Osteoblast (primary cell): ENCODE measurements at places on chromosomes 1 and 21.

DNA sequence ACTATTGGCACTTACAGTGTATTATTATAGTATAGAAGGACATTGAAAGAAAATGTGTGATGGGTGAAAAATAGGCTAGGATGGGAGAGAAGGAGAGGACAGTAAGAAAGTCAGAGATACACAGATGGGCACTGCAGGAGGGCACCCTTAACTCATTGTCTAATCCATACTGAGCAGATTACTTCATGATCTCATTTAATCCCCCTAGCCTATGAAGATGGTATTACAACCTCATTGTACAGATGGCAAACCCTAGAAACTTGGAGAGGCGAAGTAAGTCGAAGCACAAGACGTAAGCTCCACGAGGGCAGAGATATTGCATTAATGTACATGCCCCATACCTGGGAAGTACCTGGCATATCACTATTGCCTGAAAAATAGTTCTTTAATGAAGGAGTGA, 346.9 kb upstream of the DAB1 start:
- DNase-seq = no peak

GRCh38 chr1:206978259-206978658, 8.0 kb upstream of the FCAMR start:
- DNase-seq = no peak

DNA sequence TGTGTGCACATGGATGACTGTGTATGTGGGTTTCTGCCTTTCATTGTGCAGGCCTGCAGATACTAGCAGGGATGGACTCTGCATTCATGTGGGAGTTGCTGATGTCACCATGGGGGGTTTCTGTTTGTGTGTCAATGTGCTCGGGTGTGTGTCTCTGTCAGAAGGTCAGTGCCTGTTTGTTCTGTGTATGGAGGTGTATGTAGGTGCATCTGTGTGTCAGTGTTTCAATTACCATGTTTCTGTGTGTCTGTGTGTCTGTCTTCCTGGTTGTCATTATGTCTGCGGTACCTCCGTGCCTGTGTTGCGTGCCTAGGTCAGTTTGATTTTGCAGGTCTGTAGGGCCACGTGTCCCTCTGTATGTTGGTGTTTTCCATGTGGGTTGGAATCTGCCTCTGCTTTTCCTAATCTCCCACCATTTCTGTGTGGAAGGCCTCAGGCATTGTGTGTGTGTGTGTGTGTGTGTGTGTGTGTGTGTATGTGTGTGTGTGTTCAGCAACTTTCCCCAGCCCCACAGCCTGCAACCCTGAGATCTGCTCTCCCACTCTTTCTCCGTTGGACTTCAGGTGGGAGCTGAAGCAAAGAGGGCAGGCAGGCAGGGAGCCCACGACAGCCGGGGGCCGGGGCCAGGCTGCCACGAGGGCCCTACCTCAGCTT, 36.7 kb upstream of the WASF2 start:
- peak; percentile 80 for DNase-seq

- DNase-seq = peak; percentile 41
Observed at GRCh38 chr1:223678841-223679240, 13.3 kb upstream of the CAPN8 start.

GRCh38 chr1:37043101-37043500, 8.8 kb upstream of the GRIK3 start:
- DNase-seq = no peak

DNA sequence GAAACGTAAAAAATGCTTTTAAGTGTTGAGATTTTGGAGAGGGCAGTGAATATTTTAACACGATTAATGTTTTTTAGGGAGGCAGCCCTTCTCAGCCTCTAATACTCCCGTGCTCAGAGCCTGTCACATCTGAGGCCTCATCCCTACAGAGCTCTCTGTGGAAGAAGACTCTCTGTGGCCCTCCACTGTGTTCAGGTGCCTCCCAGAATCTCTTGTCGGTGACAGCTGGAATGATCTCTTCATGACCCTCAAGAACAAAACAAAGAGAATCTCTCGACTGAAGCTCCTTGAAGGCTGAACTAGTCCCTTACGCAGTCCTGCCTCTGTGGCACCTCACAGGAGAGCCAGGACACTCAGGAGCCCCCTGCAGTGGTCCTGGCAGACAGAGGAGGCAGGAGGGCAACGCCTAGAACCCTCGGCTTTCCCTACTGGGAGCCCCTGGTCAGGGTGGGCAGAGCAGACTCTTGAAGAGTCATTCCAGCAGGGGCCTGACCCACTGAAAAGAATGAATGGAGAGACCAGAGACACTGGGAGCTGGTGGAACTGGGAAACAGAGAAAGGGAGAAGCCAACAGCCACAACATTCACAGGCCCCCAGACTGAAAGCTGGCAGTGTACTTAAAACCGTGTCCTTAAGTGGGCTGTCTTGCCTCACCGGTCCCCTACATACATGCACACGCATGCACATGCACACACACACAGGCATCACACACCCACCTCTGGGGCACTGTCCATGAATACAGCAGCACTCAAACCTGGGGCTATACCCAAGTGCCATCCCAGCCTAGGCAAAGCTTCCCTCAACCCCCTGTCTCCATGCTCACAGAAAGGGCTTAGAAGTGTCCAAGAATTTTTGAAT, 67.5 kb upstream of the ANGPTL1 start:
- no peak for DNase-seq

GRCh38 chr1:11531314-11531870, 52.4 kb downstream of the DISP3 start:
- peak; percentile 78 for DNase-seq

GRCh38 chr1:212488436-212489283, 55.9 kb downstream of the NENF start:
- no peak for DNase-seq

DNA sequence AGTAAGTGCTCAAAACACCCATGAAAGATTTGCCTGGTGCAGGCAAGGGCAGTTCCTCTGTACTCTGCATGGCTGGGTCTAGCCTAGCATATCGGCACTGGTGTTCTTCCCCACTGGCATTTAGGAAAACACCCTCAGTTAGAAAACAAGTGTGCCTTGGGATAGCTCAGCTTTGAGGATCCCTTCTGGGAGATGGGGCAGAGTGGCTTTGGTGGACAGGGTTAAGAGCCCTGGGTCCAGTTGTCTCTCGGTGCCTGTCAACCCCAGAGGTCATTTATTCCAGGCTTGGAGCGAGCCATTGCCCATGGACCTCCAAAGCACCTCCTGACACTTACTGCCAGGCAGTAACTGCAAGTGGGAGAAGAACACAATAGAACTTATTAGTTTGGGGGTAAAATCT, 80.8 kb upstream of the DIRAS3 start:
- DNase-seq = no peak

DNA sequence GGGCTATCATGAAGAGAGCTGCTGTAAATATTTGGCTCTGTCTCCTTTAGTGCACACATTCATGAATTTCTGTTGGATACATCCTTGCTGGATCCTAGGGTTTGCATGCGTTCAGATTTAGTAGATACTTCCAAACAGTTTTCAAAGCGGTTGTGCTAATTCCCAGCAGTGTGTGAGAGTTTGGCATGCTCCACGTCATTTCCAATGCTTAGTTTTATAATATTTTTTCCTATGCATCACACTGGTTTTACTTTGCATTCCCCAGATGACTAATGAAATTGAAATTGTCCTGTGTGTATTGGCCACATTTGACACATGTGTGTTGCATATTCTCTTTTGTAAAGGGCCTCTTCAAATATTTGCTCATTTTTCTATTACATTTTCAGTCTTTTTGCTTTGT, 18.5 kb upstream of the AADACL3 start:
- DNase-seq = no peak

DNA sequence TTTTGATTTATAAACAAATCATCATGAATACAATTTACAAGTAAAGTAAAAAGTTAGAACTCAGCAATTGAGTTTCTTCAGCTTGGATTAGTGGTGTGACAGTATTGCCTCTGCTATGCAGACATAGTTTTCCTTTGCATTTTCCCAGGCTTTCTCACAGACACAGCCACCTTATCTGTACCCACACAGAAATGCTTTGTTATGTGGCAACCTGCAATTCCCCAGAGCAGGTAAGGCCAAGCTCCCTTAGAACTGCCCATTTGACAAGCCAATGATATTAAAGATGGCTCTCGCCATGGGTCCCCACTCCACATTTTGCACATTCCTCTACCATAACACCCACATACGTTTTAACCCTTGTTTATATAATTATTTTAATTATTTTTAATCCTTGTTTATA, 14.2 kb downstream of the FMO5 start:
- DNase-seq = no peak

- DNase-seq = no peak
Observed at GRCh38 chr1:11101347-11101746, 1.7 kb upstream of the EXOSC10 start.

- DNase-seq = no peak
Observed at GRCh38 chr1:244657421-244657820, 4.5 kb downstream of the DESI2 start.

DNA sequence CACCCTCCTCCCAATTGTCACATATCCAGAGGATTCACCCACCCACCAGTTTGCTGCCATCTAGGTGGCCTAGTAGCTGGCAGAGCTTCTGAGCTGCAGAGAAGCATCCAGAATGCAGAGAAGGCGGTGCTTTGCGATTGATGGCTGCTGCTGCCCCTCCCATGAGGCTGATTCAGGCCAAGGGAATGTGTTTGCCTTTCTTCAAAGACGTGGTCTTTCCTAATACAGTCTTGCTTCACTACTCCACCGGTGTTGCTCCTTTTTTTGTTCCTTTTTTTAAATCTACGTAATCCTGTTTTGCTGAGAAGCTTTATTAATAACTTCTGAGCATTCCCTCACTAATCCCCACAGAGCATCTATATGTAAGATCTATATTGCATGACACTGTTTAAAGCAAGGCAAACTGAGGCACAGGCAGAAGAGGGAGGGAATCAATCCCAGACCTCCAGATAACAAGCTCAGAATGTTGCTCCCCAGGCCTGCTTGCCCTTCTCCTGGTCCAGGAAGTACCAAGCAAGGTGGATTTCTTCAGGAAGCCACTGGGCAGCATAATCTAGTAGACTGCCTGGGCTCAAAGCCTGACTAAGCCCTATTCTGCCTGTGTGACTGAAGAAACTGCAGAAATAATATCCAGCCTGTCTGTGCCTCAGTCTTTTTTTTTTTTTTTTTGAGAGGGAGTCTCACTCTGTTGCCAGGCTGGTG, 275.5 kb upstream of the FMN2 start:
- peak; percentile 58 for DNase-seq

DNA sequence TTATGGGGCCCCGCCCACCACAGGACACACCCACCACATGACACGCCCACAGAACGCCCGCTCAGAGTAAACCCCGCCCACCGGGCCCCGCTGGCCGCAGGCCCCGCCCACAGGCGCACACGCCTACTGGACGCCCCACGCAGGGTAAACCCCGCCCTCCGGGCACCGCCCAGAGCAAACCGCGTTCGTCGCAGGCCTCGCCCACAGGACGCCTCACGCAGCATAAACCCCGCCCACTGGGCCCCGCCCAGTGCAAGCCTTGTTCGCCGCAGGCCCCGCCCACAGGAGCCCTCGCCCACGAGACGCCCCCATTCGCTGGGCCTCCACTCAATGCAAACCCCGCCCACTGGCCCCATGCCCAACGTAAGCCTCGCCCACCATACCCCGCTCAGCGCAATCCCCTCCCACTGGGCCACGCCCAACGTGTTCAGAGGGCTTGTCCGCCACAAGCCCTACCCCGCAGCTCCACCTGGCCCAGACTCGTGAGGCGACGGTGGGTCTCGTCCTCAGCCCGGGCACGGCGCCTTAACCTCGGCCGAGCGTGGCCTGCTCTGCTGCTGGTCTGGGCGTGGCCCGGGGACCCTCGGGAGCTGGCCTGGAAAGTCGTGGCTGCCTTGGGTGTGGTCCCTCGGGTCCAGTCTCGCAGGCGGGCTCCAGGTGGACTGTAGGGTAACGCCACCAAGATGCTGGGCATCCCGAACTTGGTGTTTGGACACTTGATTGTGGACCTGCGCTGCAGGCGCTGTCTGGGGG, 401 bp upstream of the TMEM52 start:
- peak; percentile 100 for DNase-seq

GRCh38 chr1:24717887-24718650, 27.2 kb upstream of the CLIC4 start:
- DNase-seq = no peak

GRCh38 chr1:231355171-231355570, 17.1 kb downstream of the SPRTN start:
- DNase-seq = no peak

DNA sequence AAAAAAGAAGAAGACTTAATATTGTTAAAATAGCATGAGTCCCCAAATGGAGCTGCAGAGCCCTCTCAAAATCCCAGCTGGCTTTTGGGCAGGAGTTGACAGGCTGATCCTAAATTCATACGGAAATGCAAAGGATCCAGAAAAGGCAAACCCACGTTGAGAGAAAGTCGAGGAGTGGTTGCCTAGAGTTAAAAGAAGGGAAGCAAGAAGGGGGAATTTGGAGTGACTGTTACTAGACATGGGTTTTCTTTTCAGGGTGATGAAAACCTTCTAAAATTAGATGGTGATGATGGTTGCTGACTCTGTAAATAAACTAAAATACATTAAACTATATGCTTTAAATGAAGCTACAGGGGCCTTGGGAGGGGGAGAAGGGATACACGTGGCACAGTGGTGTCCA, 1.6 kb downstream of the DNMT3L start:
- DNase-seq = peak; percentile 79

GRCh38 chr1:58977598-58977997, 193.8 kb upstream of the JUN start:
- DNase-seq = no peak

DNA sequence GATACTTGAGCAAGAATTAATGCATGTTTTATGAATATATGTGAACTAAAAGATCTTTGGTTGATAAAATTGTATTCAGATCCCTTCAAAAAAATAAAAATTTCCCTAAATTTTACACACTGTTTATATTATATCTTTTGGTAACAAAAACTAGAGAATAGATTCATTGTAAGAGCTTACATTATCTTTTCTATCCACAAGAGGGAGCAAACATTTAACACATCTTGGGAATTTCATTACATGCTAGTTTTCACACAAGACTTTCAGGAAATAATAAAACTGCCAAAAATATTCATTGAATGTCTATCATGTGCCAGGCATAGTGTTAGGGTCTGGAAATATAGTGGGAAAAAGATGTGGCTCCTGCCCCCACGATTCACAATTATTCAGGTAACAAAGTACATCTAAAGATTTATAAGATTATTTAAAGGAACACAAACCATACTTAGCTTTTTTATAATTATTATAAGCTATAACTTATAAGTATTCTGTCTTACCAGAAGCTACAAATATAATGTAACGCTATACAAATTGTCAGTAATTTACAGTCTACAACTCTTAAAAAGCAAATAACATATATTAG, 30.6 kb downstream of the FAF1 start:
- peak; percentile 48 for DNase-seq
